ENCODE measurements at places on chromosomes 7 and 10.

GRCh38 chr7:25109276-25109675 lies 15.8 kb downstream of the CYCS start:
- no peak for DNase-seq

DNA sequence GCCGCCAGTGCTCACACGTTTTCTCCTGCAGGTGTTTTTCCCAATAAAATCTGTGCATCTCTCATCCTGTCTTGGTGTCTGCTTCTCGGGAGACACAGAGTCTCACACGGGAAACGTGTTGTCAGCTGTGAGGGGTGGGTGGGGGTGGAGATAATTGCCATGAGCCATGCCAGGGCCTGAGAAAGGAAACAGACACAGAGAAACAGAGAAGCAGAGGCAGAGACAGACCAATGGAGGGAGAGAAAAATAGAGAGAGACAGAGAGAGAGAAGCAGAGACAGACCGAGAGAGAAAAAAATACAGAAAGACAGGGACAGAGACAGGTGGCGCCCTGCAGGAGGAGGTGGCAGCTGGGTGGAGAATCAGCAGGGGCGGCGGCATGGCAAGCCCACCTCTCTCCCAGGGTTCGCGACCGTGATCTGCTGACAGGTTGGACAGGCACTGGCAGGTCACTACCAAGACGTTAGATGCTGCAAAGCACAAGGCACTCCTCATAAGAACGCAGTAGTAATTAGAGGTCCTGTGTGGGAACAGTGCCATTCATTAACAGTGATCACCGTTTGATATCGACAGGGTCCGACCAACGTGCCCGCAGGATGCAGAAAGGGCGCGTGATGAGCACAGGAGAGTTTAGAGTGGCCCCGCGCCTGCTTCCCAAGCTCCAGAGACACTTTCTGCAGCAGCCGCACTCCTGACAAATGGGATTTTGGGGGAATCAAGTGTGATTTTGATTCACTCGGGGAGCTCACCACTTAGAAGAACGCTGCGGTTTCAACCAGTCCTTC lies 70.5 kb upstream of the INSIG1 start:
- DNase-seq: no peak

DNA sequence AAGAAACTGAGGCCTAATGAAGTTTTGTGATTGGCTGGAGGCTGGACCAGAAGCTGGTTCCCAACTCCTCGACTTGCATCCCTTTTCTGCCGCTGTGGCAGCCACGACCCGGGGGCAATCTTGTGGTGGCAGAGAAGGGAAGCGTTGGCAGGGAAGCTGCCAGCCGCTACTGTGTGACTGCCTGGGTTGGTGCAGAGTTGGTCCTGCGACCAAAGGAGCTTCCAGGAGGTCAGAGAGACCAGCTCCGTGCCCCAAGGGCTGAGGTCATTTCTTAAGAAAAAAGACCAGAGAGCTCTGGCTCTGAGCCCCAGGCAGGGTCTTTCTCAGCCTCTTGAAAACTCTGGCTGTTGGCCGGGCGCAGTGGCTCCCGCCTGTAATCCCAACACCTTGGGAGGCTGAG lies 47.2 kb downstream of the PRF1 start:
- no peak for DNase-seq

GRCh38 chr7:71770269-71770907 lies 638.4 kb downstream of the GALNT17 start:
- DNase-seq: peak; percentile 45

- no peak for DNase-seq
Observed at GRCh38 chr10:128221807-128222206, 95.6 kb upstream of the MKI67 start.

DNA sequence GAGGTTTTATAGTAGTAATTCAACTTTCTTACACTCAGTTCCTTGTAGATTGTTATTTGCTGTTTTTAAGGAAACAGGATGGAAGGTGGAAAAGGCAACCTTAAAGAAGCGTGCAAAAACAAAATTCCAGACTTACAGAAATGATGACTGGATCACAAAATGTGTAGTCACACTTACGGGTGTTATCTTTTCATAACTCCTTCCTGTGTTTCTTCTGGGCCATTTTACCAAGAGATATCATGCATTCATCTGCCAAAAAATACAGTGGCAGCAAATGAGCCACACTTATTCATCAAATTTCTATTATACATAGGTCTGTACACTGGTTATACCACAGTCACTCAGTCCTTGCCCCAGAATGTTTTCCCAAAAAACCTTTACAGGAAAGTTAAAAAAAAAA lies 94.3 kb upstream of the IL6 start:
- DNase-seq: no peak

Data from fibroblast of skin of right quadriceps (primary cell).